A673 (cell line): ENCODE measurements at places on chromosomes 11 and 22. TPM values are rescaled to one million over a fixed set of nuclear protein-coding genes. Genes with fewer than 3 reads are reported as not detected.

The CYB5R2 gene
- total RNA-seq = 6.2 and 6.9 TPM in 2 replicates

The VSIG10L2 gene
- total RNA-seq = not detected in 2 replicates

The KCNE3 gene
- total RNA-seq = 106 and 107 TPM in 2 replicates

The SMC1B gene
- total RNA-seq = not detected in 2 replicates

The MMP10 gene
- 4.0 TPM in 2 replicates for total RNA-seq

The RASGRP2 gene
- total RNA-seq = 2.0 and 3.5 TPM in 2 replicates

The PUS3 gene
- 18.7 and 20.9 TPM in 2 replicates for total RNA-seq

The DUSP8 gene
- total RNA-seq = 0.70 and 1.9 TPM in 2 replicates

The LRRN4CL gene
- total RNA-seq = 0.37 and 0.52 TPM in 2 replicates

The OR6T1 gene
- total RNA-seq = not detected in 2 replicates

The SHISA8 gene
- 1.4 and 1.8 TPM in 2 replicates for total RNA-seq

- H3K4me3 ChIP-seq = no peak overlapping the region
- DNase-seq = peak; percentile 64
- no peak overlapping the region for H3K27ac ChIP-seq
Measured at GRCh38 chr22:39135092-39135896, 17.2 kb downstream of the CBX7 start.

DNA sequence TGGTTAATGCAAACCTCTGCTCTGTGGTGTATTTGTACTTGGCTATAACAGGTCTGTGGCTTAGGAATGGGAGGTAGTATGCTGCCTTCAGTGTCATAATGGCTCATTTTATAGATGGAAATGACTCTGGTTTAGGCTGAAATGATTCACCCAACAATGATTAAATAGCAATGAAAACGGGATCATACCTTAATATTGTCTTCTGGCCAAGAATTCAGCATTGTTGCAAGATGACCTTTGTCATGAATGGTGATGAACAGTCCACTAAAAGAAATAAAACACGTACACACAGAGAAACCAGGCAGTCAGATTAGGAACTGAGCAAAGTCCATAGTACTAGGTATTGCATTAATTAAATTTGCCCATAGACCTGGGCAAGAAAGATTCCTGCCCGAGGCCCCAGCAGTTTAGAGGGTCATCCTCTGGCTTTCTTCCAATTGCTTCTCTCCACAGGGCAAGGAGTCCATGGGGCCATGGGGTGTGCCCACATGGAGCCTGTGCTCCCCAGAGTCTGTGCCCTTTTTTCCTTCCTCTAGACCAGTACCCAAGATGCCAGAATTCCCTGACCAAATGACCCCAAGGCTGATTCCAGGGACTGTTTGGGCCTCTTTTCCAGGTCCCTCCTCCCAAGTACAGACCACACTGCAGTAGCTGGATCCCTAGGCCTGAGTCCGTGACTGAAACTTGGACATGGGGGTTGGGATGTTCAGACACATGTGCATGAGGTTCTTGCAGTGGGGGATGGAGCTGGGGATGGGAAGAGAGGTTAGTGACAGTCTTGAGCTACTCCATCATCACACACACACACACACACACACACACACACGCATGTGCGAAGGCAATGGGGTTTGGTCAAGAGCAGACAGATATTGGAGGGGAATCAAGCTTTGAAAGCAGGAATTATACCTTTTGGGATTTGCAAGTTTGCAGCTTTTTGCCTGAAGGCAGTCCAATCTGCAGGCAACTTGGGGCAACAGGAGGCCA lies 134.2 kb downstream of the CCDC81 start:
- H3K27me3 ChIP-seq = no peaks in the 10 kb centered on the region
- no peak for DNase-seq
- peaks cover 6% of the 10 kb centered on the region for H3K4me1 ChIP-seq
- H3K36me3 ChIP-seq = no peaks in the 10 kb centered on the region

DNA sequence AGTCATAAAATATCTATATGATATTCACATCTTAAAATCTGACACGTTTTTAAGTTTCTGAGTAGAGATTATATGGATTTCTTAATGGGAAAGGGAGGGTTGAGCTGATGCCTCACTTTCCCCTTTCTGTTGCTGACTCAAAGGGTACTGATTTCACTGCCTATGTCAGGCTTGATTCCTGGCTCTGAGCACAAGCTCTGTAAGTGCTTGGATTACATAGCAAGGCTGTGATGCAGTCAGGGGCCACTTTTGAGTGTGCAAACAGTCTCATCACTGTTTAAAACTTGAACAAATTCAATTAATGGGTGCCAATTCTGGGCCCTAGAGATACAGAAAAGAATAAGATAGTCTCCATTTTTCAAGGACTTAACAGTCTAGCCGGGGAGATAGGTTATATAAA lies 14.4 kb downstream of the ATXN10 start:
- H3K36me3 ChIP-seq = peaks cover 5% of the 10 kb centered on the region
- H3K27me3 ChIP-seq = no peaks in the 10 kb centered on the region
- H3K4me1 ChIP-seq = peaks cover 24% of the 10 kb centered on the region
- DNase-seq = no peak
- H3K27ac ChIP-seq = no peak overlapping the region

DNA sequence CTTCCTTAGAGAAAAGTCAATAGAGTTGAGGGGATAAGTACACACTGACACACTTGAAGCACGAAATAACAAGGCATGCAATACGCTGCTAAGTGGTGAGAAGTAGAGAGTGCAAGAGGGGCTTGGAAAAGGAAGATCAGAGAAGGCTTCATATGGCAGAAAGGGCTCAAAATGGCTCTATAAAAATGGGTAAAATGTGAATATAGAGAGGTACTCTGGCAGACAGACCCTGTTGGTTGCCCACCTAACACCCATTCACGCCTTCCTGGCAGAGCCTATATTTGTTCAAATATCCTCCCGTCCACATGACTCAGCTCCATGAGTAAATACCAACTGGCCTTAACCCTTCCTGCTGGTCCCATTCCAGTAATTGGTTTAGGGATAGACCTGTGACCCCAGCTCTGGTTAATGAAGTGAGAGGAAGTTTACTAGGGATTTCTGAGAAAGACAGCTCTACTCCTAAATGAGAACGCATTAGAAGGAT lies 38.9 kb upstream of the CCDC34 start:
- H3K36me3 ChIP-seq = no peaks in the 10 kb centered on the region
- DNase-seq = no peak
- H3K4me3 ChIP-seq = no peak overlapping the region

GRCh38 chr22:50115693-50116092 lies 25.9 kb downstream of the MOV10L1 start:
- no peak for DNase-seq
- H3K4me3 ChIP-seq = no peak overlapping the region
- H3K36me3 ChIP-seq = no peaks in the 10 kb centered on the region
- no peak overlapping the region for H3K27ac ChIP-seq
- no peaks in the 10 kb centered on the region for H3K27me3 ChIP-seq

DNA sequence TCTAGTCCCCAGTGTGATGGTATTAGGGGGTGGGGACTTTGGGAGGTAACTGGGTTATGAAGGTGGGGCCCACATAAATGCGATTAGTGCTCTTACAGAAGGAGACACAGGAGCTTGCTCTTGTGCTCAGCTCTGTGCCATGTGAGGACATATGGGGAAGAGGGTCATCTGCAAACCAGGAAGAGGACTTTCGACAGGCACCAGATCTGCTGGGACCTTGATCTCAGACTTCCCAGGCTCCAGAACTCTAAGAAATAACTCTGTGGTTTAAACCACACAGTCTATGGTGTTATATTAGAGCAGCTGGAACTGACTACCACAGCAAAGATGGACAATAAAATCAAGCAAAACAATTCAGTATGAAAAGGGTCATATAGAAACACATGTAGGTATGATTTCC lies 26.7 kb downstream of the NNMT start:
- no peak for DNase-seq
- H3K36me3 ChIP-seq = no peaks in the 10 kb centered on the region
- H3K4me1 ChIP-seq = no peaks in the 10 kb centered on the region
- H3K27ac ChIP-seq = no peak overlapping the region

DNA sequence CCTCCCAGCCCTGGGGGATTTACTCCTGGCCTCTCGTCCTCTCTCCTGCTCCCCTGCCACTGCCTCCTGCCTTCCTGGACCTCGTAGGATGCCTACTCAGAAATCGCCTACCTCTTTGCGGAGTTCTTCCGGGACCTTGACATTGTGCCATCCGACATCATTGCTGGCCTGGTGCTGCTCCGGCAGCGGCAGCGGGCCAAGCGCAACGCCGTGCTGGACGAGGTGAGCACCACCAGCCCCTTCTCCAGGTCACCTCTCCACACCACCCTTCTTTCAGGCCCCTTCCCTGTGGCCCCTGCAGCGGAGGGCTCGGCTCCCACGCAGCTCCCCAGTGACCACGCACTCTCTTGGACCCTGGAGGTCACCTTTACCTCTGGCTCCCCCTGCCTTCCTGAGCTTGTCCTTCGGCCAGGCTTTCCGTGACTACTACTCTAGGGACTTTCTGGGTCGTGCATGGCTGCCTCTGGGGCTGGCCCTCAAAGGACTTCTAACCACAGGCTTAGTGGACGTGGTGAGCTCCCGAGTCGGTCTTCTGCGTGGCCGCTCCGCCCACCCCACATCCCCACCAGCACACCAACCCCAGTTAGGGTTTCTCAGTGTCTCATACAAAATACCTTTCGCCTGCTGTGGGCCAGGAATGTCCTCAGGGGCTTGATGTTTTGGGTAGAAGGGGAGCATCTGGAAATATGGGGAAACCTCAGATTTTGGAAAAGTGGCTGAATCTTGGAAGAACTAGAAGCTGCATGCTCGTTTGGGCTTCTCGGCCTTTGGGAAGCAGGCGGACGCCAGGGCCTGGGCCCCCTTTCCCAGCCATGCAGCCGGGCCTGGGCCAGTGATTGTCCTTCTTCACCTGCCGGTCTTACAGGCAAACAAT lies 24.1 kb upstream of the MYRF start:
- H3K36me3 ChIP-seq = peaks cover 27% of the 10 kb centered on the region
- DNase-seq = no peak
- no peak overlapping the region for H3K4me3 ChIP-seq
- H3K27me3 ChIP-seq = no peaks in the 10 kb centered on the region

GRCh38 chr11:21877151-21877550 lies 315.7 kb upstream of the ANO5 start:
- DNase-seq = no peak
- no peaks in the 10 kb centered on the region for H3K36me3 ChIP-seq
- peaks cover 30% of the 10 kb centered on the region for H3K4me1 ChIP-seq
- H3K4me3 ChIP-seq = no peak overlapping the region

GRCh38 chr11:60830478-60831142 lies 11.3 kb upstream of the CCDC86 start:
- no peaks in the 10 kb centered on the region for H3K36me3 ChIP-seq
- peaks cover 5% of the 10 kb centered on the region for H3K27me3 ChIP-seq
- H3K27ac ChIP-seq = no peak overlapping the region
- no peak for DNase-seq
- H3K4me3 ChIP-seq = no peak overlapping the region

- no peak for DNase-seq
- H3K27ac ChIP-seq = no peak overlapping the region
- H3K27me3 ChIP-seq = peaks cover 15% of the 10 kb centered on the region
- no peaks in the 10 kb centered on the region for H3K4me1 ChIP-seq
- no peak overlapping the region for H3K4me3 ChIP-seq
- H3K36me3 ChIP-seq = no peaks in the 10 kb centered on the region
Measured at GRCh38 chr22:49365910-49366309, 461.8 kb downstream of the BRD1 start.

GRCh38 chr22:45185718-45186514 lies 22.2 kb downstream of the NUP50 start:
- peaks cover under 1% of the 10 kb centered on the region for H3K4me1 ChIP-seq
- no peak overlapping the region for H3K4me3 ChIP-seq
- no peak for DNase-seq
- no peak overlapping the region for H3K27ac ChIP-seq
- H3K27me3 ChIP-seq = no peaks in the 10 kb centered on the region
- H3K36me3 ChIP-seq = peaks cover 58% of the 10 kb centered on the region

- peak; percentile 53 for DNase-seq
Measured at GRCh38 chr11:116793772-116794097, 2.1 kb upstream of the APOA5 start.

DNA sequence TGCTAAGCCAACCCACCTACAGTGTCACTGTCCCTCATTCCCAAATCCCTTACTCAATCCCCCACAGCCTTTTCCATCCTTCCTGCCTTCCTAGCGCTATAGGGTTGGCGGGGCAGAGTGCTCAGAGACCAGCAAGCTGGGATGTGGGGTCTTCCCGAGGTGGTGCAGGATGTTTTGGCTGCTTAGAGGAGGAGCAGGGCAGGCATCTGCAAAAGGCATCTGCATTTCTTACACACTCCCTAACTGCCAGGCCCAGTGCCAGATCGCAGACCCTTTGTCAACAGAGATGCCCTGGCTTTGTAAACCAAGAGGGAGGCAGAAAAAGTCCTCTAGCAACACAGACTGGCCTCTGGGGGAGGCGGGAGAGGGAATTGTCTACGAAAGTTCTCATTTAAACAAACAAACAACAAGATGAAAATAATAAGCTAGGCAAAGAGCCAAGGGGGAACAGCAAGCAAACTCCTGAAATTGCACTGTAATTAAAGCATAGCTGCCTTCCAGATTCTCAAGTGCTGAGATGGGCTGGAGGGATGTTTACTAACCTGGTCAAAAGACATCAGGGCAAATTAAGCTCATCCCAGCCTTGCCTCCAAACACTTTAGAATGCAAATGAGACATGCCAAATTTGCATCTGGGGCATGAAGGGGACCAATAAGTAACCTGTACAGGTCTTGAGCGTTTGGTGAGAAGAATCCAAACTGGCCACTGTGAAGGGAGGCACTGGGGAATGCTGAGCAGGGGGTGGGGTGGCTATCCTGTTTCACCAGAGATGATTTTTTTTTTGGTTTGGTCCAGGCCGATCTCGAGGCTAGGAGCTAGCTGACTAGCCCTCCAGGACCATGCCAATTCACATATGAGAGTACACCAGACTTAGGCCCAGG lies 38.1 kb upstream of the ADA2 start:
- no peak for DNase-seq
- H3K27me3 ChIP-seq = no peaks in the 10 kb centered on the region
- no peak overlapping the region for H3K4me3 ChIP-seq
- no peaks in the 10 kb centered on the region for H3K36me3 ChIP-seq
- peaks cover 19% of the 10 kb centered on the region for H3K4me1 ChIP-seq
- no peak overlapping the region for H3K27ac ChIP-seq

- H3K27me3 ChIP-seq = no peaks in the 10 kb centered on the region
- no peak for DNase-seq
- no peaks in the 10 kb centered on the region for H3K4me1 ChIP-seq
- H3K4me3 ChIP-seq = no peak overlapping the region
- H3K27ac ChIP-seq = no peak overlapping the region
Measured at GRCh38 chr11:115912484-115912945, 408.3 kb upstream of the CADM1 start.

GRCh38 chr22:49006207-49007012 lies 821.3 kb downstream of the BRD1 start:
- H3K36me3 ChIP-seq = no peaks in the 10 kb centered on the region
- H3K4me3 ChIP-seq = no peak overlapping the region
- DNase-seq = no peak
- no peak overlapping the region for H3K27ac ChIP-seq
- no peaks in the 10 kb centered on the region for H3K27me3 ChIP-seq

GRCh38 chr22:49934160-49934890 lies 15.9 kb downstream of the CRELD2 start:
- no peaks in the 10 kb centered on the region for H3K27me3 ChIP-seq
- no peaks in the 10 kb centered on the region for H3K36me3 ChIP-seq
- H3K4me1 ChIP-seq = peaks cover 26% of the 10 kb centered on the region
- peak overlapping the region; percentile 52 for H3K4me3 ChIP-seq
- peak overlapping the region; percentile 93 for H3K27ac ChIP-seq

GRCh38 chr11:2779499-2779980 lies 79.7 kb upstream of the KCNQ1OT1 start:
- no peak for DNase-seq
- peaks cover 5% of the 10 kb centered on the region for H3K27me3 ChIP-seq
- H3K4me1 ChIP-seq = no peaks in the 10 kb centered on the region
- no peak overlapping the region for H3K4me3 ChIP-seq
